ENCODE measurements at places on chromosomes 11 and 22.

GRCh38 chr11:72719144-72719543 lies 33.1 kb downstream of the ARAP1 start:
- no peak for DNase-seq

DNA sequence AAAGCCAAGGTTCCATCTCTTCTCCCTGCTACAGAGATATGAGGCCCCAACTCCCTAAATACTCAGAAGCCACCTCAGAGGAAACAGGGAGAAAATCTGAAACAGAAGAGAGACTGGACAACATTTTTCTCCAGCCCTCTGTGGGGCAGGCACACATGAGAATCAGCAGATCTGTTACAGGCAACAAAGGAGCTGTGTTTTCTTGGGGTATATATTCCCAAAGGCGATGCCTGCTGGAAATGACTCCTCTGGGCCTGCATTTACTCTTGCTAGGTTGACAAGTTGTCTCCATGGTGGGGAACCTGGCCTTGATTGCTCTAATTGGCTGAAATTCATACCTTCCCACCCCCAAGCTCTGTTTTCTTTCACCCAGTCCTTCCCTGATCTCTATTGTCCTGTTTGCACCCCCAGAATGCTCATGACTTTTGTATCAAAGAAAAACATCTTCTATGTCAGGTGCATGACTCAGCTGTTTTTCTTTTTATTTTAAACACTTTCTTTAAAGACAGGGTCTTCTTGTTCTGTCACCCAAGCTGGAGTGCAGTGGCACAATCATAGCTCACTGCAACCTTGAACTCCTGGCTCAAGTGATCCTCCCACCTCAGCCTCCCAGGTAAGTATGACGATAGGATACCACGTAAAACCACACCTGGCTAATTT lies 23.5 kb upstream of the P2RY6 start:
- no peak for DNase-seq

DNA sequence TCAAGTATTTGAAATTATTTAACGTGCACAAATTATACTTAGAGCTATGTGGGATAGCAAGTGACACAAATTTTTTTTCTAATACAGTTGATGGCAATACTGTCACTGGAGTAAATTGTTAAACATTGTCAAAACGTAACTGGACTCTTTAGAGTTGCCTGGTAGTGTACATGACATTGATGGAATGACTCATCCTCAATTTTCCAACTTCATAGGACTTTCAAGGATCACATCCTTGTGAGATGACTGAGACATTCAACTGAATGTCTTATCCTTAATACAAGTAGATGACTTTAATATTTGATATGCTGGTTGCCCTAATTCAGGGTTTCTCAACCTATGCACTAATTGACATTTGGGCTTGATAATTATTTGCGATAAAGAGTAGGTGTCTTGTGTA lies 310.0 kb downstream of the SWAP70 start:
- DNase-seq, result no peak

DNA sequence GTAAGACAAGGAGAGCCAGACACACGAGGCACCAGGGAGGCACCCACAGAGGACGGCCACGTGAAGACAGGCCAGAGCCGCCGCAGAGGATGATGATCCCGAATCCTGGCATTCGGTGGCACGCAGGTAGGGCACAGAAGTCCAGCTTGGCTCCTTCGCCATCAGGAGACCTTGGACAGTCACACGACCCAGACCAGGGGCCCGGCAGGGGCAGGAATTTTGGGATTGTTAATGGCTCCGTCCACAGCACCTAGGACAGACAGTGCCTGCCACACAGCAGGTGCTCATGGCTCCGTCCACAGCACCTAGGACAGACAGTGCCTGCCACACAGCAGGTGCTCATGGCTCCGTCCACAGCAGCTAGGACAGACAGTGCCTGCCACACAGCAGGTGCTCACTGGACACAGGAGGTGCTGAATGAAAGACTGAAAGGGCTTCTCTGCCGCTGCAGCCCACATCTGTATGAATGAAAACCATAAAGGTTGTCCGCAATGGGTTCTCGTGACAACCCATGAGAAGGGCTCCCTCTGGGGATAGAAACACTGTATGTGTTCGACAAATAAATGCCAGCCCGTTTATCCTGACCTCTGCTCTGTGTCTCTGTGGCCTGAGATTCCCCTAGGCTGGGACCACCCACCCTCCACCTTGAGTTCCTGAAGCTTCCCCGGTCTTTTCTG lies 341.6 kb downstream of the CTTN start:
- peak; percentile 2 for DNase-seq

GRCh38 chr22:22981670-22982571 lies 88.4 kb upstream of the GNAZ start:
- no peak for DNase-seq

DNA sequence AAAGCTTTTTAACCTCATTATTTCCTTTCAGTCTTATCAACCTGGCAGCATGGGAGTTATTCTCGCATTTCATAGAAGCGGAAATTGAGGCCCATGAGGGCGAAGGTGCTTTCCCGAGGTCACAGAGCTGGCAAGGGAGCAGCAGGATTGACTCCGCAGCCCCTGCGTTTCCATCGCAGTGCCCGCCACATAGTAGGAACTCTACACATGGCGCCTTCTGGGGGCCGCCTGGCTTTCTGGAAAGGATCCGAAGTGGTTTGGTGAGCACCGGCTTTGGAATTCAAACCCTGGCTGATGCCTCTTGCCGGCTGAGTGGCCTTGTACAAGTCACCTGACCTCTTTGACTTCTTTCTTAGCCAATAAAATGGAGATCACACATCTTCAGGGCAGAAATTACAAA lies 93.4 kb downstream of the CEP164 start:
- DNase-seq, result no peak

- no peak for DNase-seq
Measured at GRCh38 chr11:8095806-8096522, 15.0 kb downstream of the TUB start.

- no peak for DNase-seq
Measured at GRCh38 chr22:33898121-33898520, 22.2 kb downstream of the LARGE1 start.

GRCh38 chr11:73201888-73202780 lies 15.9 kb upstream of the P2RY2 start:
- no peak for DNase-seq

DNA sequence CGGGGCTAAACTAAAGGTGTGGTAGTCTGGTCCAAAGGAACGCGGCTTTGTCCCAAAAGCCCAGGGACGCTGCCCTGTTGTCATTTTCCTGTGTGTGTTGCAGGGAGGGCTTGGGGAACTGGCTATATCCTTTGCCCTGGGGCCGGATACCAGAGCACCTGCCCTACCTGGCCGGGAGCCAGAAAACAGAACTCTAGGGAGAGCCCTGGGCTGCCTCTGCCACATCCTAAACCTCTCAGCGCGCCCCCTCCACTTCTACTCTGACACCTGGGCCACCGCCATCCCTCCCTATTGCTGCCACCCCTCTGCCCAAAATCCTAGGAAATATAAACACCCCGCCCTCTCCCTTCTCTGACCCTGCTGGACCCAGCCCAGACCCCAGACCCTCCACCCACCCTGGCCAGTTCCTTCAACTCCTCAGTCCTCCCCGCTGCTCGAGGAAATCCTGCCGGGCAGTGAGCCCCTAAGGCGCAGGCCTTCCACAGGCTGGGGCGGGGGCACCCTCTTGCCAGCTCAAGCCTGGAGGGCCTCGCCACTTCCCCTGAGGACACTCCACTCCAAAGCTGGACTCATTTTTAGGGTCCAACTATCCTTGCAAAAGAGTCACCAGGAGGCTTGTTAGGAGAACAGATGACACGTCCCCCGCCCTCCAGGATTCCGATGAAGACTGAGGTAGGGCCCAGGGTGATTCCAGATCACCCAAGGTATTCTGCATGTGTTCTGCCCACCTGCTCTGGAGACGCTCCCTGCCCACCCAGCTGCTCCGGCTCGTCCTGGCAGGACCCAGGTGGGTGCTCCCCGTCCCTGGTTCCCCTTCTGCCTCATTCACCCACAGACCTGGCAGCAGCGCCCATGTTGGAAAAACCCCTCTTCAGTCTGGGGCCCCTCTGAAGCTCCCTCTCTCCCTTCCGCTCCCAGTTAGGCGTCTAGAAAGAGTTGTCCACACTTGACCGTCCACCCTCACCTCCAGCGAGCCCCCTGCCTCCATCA lies 12.2 kb downstream of the KCTD17 start:
- no peak for DNase-seq

DNA sequence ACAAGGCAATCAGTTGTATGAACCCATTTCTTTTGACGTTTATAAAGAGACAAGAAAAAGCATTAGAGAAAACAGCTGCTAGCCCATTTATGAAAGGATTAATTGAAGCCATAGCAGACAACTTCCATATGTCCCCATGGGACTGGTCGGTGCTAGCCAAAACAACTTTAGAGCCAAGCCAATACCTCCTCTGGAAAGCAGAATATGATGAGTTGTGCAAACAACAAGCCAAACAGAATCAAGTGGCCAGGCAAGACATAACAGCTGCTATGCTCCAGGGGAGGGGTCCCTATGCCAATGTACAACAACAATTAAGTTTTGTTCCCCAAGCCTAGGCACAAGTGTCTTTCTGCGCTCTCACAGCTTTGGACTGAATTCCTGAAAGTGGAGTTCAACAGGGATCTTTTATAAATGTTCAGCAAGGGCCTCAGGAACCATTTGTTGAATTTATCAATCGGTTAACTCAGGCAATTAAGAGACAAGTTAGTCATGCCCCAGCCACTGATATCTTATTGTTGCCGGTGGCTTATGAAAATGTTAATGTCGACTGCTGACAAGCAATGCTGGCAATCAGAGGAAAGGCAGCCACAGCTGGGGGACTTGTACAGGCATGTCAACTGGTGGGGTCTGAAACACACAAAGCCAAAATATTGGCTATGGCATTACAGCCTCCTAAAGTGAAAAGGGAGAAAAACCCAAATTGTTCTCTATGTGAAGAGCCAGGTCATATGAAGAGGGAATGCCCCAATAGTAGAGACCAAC lies 1593.1 kb upstream of the TENM4 start:
- no peak for DNase-seq

Data from midbrain (tissue), 1 donor.